ELR (cell line): ENCODE measurements at places on chromosomes 13 and 19.

DNA sequence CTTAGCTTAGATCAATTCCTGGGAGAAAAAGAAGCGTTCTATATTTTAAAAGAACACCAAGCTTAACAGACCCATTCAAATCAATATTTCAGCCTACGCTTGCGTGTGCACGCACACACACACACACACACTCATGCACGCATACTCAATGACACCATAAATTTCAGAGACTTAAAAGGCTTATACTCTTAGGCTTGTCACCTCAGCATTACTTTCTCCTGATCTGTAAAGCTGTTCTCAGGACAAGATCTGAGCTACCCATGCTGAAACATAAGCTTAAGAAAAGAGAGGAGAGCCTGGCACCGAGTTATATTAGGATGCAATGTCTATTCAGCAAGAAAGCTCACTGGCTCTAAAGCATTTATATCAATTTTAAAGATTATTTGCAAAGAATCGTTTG, 368.5 kb downstream of the FGF14 start:
- DNase-seq, result no peak

DNA sequence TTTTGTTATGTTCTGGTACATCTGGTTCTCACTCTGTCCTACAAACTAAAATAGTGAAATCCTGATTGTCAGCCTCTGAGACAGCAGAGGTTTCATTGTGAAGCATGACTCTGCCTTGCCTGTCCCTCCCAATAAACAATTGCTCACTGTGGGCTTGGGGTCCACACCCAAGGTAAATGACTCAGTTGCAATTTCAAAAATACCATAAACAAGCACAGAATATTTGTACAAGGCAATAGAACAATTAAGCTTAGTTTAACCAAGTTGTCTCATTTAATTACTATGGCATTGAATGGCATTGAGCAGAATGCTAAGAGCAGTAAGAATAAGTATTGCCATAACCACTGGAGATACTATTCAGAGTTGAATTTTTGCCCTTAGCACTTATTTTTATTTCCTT, 353.6 kb downstream of the SPRY2 start:
- peak; percentile 88 for DNase-seq

GRCh38 chr13:88937384-88937783, 1266.2 kb downstream of the SLITRK5 start:
- no peak for DNase-seq

DNA sequence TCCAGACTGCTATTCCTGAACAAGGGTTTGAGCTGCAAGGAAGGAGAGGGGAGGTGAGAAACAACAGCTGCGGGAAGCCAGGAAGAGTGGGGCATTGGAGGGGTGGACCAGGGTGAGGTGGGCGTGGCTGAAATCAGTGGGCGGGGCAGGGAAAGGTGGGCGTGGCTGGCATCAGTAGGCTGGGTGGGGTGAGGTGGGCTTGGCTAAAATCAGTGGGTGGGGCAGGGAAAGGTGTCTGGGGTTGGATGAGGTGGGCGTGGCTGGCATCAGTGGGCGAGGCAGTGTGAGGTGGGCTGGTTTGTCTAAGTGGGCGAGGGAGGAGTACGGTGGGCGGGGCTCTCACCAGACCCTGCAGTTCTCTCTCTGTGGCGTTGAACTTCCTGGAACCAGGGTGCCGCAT, 87.6 kb downstream of the MUC16 start:
- DNase-seq, result no peak

- peak; percentile 77 for DNase-seq
Observed at GRCh38 chr13:67283637-67284036, 53.5 kb upstream of the PCDH9 start.

GRCh38 chr13:71870100-71870499, 3.1 kb upstream of the DACH1 start:
- DNase-seq, result no peak

- DNase-seq, result no peak
Observed at GRCh38 chr13:67200183-67200582, 30.0 kb downstream of the PCDH9 start.

GRCh38 chr13:77637588-77637987, 59.9 kb upstream of the SLAIN1 start:
- DNase-seq, result no peak

DNA sequence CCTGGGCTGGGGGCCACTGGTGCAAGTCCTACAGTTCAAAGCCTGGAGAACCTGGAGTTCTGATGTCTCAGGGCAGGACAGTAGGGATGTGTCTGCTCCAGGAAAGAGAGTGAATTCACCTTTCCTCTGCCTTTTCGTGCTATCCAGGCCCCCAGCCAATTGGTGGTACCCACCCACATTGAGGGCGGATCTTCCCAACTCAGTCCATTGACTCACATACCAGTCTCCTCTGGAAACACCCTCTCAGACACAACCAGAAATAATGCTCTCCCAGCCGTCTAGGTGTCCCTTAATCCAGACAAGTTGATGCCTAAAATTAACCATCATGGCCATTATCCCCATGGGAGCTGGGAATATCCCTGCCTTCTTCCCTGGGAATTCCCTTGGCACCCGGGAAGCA, 38.8 kb upstream of the CHST8 start:
- no peak for DNase-seq

DNA sequence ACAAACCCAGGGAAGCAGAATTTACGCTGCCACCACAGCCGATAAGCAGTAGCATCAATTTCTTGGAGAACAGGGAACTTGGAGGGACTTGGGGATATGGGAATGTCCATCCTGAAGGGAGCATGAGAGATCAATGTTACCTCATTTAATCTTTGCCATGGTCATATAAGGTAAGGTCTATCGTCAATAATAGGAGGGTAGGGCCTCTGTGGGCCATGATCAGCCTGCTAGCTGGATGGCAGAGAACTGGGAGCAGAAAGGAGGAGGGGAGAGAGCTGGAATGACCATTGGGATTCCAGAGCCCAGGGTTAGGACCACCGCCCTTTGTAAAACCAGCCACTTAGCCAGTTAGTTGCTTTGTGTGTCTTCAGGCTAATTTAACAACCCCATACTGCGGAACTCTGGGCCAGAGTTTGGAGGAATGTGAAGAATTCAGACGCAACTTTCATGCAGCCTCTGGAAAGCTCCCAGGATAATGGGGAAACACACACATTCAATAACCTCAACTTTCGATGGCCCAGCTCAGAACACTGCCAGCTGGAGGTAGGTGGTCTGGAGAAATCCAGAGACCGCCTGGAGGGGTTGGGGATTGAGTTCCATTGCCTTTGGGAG, 40.3 kb downstream of the ZNF557 start:
- no peak for DNase-seq

DNA sequence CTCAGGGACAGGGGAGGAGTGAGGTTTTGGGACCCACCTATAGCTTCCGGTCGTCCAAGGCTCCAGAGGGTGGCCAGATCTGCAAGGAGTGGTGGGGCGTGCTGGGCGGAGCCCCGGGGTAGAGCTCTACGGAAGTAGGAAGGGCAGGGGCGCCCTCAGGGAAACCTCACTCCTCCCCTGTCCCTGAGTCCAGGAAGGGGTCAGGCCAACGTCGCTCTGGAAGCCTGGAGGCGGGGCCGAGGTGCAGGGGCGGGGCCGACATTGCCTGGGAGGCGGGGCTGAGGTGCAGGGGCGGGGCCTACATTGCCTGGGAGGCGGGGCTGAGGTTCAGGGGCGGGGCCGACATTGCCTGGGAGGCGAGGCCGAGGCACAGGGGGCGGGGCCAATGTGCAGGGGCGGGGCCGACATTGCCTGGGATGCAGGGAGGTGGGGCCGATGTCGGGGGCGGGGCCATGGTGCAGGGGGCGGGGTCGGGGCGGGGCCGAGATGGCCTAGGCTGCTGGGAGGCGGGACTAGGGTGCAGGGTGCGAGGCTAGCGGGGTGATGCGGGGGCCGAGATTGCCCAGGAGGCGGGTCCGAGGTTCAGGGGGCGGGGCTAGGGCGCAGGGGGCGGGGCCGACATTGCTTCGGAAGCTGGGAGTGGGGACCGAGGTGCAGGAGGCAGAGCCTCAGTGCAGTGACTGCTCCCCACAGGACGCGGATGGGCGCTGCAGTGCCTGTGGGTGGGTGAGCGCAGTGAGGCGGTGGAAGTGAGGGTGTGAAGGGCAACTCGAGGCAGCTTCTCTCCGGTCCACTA, 4.9 kb upstream of the PALM start:
- peak; percentile 57 for DNase-seq

GRCh38 chr13:85597790-85598500, 201.3 kb downstream of the SLITRK6 start:
- DNase-seq, result peak; percentile 6

DNA sequence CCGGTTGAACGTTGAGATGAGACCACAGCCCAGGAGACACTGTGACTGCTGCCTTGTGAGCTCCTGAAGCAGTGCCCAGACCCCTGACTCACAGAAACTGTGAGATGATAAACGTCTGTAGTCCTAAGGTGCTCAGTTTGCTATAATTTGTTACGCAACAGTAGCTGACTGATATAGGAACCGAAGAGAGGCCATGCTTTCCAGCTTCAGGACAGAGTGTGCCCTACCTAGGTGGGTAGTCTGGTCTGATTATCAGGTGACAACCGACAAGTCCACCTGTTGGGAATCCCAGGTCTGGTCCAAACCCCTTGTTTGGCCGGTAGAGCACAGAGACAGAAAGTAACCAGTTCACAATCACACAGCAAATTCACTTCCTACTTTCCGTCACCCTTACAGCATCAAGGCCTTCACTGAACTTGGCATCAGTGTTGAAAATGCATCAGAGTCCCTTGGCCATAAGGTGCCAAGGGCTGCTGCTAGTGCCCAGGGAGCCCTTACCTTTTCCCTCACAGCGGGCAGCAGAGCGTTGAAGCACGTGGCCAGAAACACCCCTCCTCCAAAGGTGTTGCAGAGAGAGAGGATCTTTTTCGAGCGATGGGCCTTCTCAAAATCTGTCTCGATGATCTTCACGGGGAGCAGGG, 3.1 kb downstream of the SLC39A3 start:
- DNase-seq, result no peak

GRCh38 chr13:109748677-109749076, 37.7 kb downstream of the IRS2 start:
- no peak for DNase-seq

GRCh38 chr13:64900039-64900438, 2330.1 kb downstream of the PCDH9 start:
- DNase-seq, result no peak

GRCh38 chr19:3413796-3414327, 47.5 kb downstream of the NFIC start:
- DNase-seq, result no peak

GRCh38 chr13:99393791-99394735, 86.9 kb upstream of the GPR183 start:
- no peak for DNase-seq

DNA sequence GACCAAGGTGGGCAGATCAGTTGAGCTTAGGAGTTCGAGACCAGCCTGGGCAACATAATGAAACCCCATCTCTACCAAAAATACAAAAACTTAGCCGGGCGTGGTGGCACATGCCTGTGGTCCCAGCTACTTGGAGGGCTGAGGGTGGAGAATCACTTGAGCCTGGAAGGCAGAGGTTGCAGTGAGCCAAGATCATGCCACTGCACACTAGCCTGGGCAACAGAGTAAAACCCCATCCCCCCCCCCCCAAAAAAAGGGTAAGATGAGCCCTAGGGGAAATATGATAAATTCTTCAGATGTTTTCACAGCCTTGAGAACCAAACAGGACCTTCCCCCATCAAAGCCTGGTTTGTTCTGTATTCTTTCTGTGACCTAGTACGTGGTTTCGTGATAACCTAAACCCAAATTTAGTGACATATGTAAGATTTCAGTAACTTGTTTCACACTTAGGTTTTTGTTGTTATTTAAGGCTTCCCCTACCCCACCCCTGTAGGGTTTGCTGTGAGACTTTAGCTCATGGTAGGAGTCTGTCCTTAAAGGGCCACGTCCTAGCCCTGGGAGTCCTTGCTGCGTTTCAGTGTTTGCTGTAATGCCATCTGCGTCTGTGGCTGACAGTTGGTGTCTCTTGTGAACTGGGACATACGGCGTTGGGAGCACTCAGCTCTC, 49.6 kb downstream of the MYO9B start:
- DNase-seq, result no peak

GRCh38 chr13:51457086-51457815, 4.4 kb upstream of the INTS6 start:
- no peak for DNase-seq

GRCh38 chr13:101942535-101943157, 459.2 kb downstream of the FGF14 start:
- no peak for DNase-seq

GRCh38 chr19:12800923-12801465, 606 bp downstream of the PRDX2 start:
- peak; percentile 31 for DNase-seq

DNA sequence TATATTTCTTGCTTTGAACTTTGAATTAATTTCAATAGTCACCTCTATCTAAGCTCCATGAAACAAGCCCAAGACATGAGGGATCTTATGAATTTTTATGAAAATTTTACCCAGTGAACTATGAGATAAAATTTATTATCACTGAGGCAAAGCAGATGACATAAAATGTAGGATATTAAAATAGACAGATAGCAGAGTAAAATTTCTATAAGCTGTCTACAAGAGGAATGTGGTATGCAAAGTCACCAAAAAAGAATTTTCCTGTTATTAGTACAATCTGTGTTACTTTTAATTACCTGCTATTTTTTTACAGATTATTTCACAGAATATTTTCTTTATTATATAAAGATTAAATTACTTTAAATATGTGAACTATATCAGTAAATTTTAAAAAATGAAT, 2312.6 kb downstream of the PCDH9 start:
- no peak for DNase-seq

- DNase-seq, result no peak
Observed at GRCh38 chr13:29561918-29562317, 33.6 kb downstream of the SLC7A1 start.

DNA sequence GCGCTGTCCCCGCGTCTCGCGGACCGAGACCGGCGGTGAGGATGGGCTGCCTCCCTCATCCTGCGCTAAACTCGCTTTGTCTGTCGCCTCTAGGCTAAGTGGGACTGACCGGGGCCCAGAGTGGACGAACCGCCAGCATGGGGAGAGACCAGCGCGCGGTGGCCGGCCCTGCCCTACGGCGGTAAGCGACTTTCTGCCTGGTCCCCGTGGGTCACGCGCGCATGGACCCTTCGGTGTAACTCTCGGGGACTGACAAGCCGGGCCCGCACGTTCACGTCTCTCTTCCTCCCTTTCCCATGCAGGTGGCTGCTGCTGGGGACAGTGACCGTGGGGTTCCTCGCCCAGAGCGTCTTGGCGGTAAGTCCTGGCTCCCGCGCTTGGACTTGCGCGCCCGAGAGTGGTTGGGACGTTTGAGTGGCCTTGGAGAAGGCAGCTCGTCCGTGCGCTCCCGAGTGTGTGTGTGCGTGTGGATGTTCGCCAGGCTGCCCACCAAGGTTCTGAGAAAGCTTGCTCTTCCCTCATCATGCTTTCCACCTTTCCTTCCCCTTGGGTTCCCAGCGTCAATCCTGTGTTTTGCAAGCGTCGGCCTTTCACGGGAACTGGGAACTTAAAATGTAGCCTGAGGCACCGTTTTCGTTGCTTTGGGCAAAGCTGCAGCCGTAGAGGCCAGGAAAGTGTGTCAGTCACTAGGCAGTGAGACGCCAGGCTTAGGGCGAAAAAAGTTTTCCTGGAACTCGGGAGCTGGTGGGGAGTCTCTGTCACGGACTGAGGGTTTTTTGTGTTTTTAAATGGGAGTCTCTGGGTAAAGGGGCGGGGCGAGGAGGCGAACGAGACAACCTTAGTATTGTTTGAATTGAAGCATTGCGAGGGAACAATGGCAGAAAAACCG, 927 bp downstream of the COL4A2 start:
- peak; percentile 78 for DNase-seq
